Skin of body (tissue), 3 donors: ENCODE measurements at places on chromosomes 7 and 10. TPM values are rescaled to one million over a fixed set of nuclear protein-coding genes. Genes with fewer than 3 reads are reported as not detected.

- DNase-seq: no peak
Observed at GRCh38 chr10:642186-642890, 47.1 kb downstream of the DIP2C start.

ANXA8L1 gene
- total RNA-seq: 51.0 TPM

CDH23 gene
- 6.3 TPM for total RNA-seq

DNA sequence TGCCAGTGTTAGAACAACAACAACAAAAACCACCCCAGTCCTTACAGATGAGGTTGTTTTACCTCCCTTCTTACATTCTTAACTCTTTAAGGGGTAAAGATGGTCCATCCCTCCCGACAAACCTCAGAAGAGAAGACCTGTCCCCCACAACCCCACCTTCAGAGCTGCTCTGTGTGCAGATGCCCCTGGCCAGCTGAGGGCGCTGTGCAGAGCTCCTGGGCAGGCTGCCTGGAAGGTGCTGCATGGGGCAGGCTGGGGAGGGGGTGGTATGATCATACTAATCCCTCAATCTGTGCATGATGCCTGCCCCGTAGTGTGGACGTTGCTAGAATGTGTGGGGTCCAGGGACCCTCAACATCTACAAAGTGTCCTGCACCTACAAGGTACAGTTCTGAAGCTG lies 387.1 kb downstream of the INHBA start:
- DNase-seq: no peak

CADPS2 gene
- 8.3 TPM for total RNA-seq

DNA sequence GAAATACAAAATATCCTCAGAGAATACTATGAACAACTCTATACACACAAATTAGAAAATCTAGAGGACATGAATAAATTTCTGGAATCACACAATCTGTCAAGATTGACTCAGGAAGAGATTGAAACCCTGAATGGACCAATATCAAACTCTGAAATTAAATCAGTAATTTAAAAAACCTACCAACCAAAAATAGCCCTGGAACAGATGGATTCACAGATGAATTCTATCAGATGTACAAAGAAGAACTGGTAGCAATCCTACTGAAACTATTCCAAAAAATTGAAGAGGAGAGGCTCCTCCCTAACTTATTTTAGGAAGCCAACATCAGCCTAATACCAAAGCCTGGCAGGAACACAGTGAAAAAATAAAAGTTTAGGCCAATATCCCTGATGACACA lies 190.0 kb downstream of the HPSE2 start:
- DNase-seq: no peak

DNA sequence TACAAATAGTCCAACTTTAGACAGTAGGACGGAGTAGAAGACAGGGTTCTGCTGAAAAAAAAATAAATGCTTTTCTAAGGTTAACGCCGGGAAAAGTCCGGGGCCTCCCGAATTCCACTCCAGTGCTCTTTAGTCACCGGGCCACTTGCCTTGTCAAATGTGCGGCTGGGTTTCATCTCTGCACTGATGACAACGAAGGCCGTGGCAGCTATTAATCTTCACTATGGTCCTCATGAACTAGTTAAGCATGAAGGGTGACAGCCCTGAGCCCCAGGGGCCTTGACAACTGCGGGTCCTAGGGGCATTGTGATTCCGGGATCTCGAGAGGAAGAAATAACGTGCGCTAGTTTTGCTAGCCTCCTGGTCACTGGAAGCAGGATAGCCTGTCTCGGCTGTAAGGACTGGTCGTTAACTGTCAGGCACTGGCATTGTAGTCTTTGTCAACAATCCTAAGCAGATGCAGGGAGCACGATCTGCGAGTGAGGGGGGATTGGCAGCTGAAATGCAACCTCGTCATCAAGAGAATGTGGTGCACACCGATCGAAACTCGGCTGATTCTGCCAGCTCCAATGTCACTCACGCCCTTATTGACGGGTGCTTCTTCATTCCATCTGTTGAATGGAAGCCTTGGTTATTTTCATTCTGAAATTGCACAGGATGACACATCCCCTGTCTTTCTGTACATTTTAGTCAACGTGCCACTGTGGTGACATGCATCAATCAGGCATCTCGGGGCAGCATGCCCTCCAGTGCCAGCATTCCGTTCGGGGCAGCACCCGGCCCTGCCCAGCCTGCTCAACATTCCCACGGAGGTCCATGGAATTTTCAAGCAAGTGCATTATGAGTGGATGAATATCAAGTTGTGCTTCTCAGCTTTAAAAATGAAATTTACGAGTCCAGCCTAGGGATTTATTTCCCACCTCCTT lies 51.6 kb upstream of the MGMT start:
- DNase-seq: no peak

GRCh38 chr10:128028508-128029289 lies 97.5 kb downstream of the MKI67 start:
- no peak for DNase-seq

NEUROG3 gene
- not detected for total RNA-seq

DNA sequence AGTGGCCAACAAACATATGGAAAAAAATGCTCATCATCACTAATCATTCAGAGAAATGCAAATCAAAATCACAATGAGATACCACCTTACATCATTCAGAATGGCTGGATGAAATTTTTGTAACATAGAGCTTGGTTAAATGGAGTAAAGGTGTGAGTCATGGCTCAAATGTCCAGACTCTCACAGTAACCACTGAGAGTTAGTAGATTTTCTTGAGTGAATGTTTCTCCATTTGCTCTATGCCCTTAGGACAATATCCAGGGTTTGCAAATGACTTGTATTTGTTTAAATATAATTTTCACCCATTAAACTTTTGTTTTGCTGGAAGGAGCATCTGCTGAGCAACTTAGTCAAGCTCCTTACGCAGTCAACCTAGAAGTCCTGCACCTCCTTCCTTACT lies 967.2 kb downstream of the XPNPEP1 start:
- no peak for DNase-seq

PRLHR gene
- total RNA-seq: under 0.01 TPM

VAX1 gene
- total RNA-seq: not detected

DNA sequence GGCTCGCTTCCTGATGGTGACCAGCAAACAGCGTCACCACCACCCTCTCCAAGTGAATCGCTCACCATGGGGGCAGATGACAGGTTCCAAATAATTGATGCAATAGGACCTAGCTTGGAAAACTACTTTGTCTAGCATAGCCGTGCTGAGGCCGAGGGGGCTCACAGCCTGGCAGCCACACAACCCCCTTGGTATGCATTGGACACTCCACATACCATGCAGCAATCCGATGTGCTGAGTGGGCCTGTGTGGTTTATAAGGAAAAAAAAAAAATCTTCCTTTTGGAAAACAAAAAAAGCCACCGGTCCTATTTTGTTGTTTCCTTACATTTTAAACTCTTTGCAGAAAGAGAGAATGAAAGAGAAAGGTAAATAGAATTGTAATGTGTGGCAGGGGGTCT lies 15.1 kb downstream of the GATA3 start:
- DNase-seq: no peak

GRCh38 chr7:55490099-55490498 lies 82.2 kb downstream of the VOPP1 start:
- DNase-seq: no peak

TRPV5 gene
- 0.10 TPM for total RNA-seq

GRCh38 chr7:82109288-82109687 lies 334.3 kb downstream of the CACNA2D1 start:
- DNase-seq: no peak

LRRN3 gene
- total RNA-seq: 2.5 TPM

DNA sequence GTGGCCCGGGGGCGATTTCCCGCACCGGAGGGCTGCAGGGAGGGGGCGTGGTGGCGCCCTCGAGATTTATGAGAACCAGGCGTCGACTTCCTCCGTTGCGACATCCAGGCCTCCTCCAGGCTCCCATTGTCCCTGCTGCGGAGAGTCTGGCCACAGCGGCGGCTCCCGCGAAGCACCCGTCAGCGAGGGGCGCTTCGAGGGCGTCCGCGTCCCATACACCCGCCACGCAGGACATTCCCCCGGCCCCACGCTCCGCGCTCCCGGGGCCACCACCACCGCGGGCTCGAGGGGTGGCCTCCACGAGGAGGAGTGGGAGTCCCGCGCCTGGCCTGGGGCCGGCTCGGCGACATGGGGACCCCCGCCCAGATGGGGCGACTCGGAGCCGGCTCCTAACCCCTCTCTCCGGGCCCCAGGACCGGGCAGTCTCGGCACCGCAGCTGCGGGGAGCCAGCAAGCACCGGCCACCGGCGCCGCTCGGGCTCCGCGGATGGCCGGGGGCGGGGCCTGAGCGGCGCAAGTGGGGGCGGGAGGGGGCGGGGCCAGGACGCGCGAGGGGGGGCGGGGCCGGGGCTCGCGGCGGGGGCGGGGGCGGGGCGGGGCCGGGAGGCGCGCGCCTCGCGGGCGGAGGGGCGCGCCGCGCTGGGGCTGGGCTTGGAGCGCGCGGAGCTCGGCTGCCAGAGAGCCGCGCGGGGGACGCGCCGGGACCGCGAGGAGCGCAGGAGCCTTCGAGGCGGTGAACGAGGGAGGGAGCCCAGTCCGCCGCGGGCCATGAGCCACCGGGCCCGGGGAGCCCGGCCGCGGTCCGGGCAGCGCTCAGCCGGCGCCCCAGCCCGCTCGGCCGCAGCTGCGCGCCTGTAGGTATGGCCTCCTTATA lies at the start of gene SH2B2:
Gene SH2B2 (plus strand): TSS at position 632 of the 874 bp plus-strand sequence. CDS start 13,683 bp downstream, outside the sequence.
- DNase-seq: peak; percentile 49

WEE2 gene
- total RNA-seq: 0.10 TPM

ORC5 gene
- 21.2 TPM for total RNA-seq

- DNase-seq: no peak
Observed at GRCh38 chr7:134602881-134603451, 43.7 kb upstream of the BPGM start.

DNA sequence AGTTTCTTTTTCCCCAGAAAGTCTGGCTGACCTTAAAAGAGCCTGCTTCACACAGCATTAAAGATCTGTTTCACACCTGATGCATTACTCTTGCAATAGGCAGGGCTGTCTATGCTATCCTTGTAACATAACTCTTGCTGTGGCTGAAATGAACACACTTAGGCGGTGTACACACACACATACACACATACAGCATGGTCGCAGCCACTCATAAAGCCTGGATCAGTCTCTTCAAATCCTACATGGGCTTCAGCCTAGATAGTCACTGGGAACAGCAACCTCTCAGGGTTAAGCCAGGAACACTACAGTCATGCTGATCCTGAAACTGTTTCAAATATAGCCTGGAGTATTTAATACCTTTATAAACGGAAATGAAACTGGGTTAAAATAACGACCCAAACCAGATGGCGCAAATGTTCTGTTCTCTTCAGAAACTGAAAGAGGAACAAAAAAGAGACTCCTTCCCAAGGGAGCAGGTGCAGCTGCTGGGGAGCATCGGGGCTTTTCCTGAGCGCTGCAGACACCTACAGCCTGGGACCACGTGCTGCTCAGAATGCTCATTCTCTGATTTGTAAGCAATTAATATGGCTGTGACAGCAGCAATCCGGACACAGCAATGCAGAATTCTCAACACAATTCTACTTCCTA lies 61.0 kb upstream of the SFMBT2 start:
- DNase-seq: no peak
